ENCODE measurements at places on chromosomes 13 and 19.

GRCh38 chr19:1232652-1233072 lies 5.1 kb downstream of the CBARP start:
- no peak for DNase-seq

- DNase-seq = no peak
These were observed 48.1 kb downstream of the SCEL start for GRCh38 chr13:77583581-77583980.

DNA sequence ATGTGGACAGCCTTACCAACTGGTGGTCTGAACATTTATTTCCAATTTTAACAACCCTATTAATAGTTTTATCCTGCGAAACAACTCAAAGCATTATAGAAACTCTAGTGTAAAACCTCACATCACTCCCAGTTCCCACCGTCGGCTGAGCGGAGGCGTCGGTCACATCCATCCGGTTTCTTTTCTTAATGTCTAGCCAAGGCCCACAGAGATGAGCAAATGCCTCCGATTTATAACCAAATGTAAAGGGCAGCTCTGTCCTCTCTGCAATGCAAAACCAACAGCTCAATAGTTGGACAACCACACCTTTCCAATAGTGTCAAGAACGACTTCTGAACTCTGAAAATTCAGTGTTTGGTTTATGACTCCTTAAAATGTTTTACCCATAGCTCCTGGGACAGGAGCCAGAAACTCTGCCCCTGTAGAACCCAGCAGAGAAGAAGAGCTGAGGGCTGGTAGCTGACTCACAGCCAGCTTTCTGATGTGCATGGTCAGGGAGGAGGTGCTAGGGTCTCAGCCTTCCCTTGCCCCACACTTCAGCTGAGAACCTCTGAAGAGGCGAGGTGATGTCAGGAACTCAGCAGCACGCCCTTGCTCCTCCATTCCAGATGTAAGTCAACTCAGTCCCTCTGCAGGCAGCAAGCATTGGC lies 90.2 kb upstream of the UQCRFS1 start:
- no peak for DNase-seq

GRCh38 chr13:89457977-89458376 lies 1786.8 kb downstream of the SLITRK5 start:
- no peak for DNase-seq

GRCh38 chr13:56586976-56587375 lies 553.7 kb upstream of the PRR20A start:
- no peak for DNase-seq

DNA sequence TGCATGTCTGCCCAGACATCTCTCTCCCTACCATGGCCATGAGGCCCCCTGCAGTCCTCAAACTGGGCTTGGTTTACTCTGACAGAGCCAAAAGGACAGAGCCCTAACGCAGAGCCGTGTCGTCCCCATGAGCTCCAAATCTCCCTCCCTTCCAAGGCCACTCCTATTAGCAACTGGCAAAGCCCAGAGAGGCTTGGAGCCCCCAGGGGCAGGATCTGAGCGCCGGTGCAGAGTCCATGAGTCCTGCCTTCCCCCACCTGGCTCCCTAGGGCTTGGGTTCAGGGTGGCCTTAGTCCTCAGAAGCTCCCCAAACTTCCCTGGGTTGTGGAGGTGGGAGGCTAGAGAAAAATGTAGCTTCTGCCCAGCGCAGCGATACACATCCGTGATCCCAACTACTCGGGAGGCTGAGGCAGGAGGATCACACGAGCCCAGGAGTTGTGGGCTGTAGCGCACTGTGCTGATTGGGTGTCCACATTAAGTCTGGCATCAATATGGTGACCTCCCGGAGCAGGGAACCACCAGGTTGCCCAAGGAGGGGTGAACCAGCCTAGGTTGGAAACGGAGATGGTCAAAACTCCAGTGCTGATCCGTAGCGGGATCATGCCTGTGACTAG lies 7.4 kb upstream of the PGPEP1 start:
- no peak for DNase-seq

- no peak for DNase-seq
These were observed 63.4 kb downstream of the SMARCA4 start for GRCh38 chr19:11024259-11024658.

DNA sequence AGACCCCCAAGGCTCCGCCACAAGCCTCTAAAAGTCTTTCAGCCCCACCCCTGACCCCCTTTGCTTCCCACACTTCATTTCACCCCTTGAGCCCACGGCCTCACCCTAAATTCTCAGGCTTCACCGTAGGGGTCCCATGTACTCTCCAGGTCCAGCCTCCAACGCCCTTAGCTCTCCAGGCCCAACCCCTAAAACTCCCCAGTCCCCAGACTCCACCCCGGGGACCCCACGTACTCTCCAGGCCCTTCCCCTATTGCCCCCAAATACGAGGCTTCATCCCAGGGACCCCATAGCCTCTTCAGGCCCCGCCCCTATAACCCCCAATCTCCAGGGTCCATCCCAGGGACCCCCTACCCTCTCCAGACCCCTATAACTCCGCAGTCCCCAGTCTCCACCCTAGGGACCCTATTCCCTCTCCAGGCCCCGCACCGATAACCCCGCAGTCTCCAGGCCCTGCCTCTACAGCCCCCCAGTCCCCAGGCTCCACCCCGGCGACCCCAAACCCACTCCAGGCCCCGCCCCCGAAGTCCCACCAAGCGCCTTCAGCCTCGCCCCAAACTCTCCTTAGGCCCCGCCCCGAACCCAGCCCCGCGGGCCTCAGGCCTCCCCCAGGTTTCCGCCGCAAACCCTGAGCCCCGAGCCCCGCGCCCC lies 619 bp downstream of the MED16 start:
- DNase-seq = no peak

Measured in stimulated activated CD4-positive, alpha-beta T cell treated with anti-CD3 and anti-CD28 coated beads, Interleukin-12 subunit alpha, Interleukin-12 subunit beta, amount 100 ng/mL, for 48 hours (primary cell).